ENCODE measurements at places on chromosomes 7 and 10. TPM values are rescaled to one million over a fixed set of nuclear protein-coding genes. Genes with fewer than 3 reads are reported as not detected.

Gene CTAGE15
- 0.46 TPM for total RNA-seq

Gene VGF
- total RNA-seq: 4.4 TPM

Gene DDC
- not detected for total RNA-seq

GRCh38 chr7:117386110-117386706 lies 41.1 kb downstream of the ASZ1 start:
- no peak for DNase-seq

- DNase-seq: no peak
These were observed 33.3 kb upstream of the AP5Z1 start for GRCh38 chr7:4742051-4742573.

GRCh38 chr7:152435384-152436110 lies at the start of gene KMT2C:
Gene KMT2C, minus strand, starts transcription at chr7:152436003. Its CDS starts 217 bp downstream, at chr7:152435786.
- no peak for DNase-seq

- no peak for DNase-seq
These were observed 99.4 kb downstream of the MICALL2 start for GRCh38 chr7:1359681-1360485.

DNA sequence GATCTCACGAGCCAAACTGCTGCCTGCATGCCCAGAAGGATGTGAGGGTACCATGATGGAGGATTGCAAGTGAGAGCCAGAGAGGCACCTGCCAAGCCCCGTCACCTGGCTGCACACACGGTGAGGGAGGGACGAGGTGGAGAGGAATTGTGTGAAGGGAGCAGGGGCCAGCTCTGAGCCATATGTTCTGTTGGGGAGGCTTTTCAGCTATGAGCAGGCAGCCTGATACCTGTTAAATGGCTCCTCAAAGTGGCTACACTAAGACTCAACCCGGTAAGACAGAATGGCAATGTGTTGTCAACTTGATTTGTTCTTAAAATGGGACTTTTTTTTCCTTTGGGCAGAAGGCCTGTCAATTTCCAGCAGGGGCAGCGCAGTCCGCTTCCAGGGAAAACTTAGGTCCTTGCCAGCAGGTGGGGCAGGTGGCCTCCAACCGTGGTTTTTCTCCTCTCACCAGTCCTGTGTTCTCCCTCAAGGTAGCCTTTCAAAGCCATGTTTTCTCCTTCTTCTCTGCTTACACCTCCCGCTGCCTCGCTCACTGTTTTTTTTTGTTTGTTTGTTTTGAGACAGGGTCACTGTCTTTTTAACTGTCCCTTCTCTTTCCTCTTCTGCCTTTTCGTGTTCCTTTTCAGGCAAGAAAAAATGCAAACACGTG lies 57.7 kb upstream of the ZNRF2 start:
- DNase-seq: no peak

DNA sequence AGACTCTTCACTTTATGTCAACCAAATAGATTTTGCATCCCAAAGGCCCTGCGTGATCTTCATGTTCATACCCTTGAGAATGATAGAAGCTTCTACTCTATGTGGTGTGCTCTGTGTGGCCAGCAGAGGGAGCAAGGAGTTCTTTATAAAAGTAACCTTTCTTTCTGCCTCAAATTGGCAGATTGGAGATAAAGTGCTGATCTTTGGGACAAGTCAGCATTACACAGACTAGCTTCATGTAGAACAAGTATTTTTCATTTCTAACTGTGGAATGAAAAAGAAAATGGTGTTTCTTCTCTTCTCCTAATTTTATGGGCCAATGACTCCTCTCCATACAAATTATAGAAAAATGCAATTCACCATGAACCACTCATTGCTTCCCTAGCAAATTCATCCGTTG lies 1214.1 kb downstream of the SORCS1 start:
- DNase-seq: no peak

DNA sequence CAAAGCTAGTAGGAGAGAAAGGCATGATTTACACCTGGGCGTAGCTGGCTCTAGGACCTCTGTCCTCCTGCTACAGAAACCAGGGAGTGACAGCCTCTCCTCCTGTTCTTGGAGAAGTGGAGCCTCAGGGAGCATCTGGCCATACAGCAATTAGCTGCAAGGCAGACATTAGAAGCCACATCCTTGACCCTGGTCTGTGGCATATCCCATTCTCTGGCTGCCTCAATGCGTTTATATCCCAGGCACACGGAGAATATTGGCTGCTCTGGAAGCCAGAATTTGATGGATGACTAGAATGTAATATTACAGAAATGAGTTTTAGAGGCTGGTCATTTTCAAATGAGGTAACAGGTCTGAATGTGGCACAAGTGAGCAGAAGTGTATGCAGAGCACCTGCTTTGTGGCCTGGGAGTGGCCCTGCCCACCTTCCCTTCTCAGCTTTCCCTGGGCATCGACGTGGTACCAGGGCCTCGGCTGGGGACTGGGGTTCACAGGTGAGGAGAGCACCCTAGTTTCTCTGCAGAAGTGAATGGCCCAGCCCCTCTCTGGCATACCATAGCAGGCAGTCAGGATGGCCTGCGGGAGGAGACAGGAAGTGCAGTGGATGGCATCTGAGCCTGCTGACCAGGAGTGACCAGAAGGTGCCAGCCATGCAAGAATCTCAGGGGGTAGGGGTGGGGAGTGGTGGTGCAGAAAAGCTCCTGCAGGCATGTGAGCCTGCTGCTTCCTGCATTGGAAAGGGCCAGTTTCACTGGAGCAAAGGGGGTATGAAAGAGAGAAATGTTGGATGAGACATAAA lies 367.2 kb upstream of the ZNF32 start:
- DNase-seq: no peak

Measured in Panc1 (cell line).